ENCODE measurements at places on chromosomes 1 and 21. TPM values are rescaled to one million over a fixed set of nuclear protein-coding genes. Genes with fewer than 3 reads are reported as not detected.

DNA sequence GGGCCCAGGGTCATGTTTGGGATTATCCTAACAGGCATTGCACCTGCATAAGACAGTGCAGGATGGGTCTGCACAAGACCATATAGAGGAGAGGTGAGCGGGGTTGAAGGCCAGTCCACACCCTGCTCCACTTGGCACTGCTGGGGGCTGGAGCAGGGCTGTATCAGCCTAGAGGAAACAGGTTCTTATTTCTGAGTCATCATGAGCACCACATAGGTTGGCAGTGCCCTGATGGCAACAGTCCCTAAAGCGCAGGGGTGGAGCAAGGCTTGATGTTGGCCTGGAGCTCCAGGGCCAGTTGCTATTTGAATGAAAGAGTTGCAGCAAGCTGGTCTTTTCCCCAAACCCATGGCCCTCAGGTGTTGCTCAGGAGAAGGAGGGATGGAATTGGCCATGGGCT lies 29.8 kb upstream of the BMP8B start:
- no peak for DNase-seq

DNA sequence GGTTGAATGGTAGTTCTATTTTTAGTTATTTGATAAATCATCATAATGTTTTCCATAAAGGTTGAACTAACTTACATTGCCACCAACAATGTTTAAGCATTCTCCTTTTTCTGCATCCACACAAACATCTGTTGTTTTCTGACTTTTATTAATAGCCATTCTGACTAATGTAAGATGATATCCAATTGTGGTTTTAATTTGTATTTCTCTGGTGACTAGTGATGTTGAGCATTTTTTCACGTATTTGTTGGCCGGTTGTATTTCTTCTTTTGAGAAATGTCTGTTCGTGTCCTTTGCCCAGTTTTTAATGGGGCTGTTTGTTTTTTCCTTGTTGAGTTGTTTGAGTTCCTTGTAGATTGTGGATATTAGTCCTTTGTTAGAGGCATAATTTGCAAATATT lies 24.6 kb upstream of the SLC35F3 start:
- no peak for DNase-seq

- DNase-seq = no peak
These were observed 289.5 kb downstream of the KIF26B start for GRCh38 chr1:245444147-245444828.

DNA sequence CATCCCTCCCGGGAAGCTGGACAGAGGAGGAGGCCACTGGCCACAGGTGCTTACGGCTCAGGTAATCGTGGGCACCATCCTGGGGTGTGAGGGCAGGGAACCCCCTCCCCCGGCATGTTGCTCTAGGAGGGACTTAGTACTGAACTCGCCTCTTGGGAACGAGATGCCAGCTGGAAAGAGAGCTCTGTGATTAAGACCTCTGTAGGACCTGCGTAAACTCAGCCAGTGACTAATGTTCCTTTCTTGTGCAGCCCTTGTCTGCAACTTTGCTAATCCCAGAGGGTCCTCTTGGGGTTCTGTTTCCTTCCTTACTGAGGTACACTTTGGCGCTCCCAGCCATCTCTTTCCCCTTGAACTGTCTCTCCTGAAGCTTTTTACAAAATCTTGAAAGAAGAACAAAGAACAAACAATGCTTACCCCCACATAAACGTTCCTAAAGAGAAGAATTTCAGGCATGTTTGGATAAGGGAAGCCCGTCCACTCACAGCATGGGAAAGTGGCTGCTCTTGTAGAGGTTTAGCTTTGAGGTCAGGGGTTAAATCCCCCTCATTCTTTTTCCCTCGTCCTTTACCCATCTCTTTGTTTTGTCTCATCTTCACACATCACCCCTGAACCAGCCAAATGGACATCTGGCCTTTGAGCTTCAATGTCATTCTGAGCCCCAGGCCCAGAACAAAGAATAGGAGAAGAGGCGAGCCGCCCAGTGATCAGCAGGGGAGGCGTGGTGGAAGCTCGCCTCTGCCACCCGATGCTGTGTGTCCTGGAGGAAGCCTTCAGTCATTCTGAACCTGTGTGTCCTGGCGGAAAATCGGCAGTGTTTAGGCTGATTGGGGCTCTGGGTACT lies 37.4 kb downstream of the CITED4 start:
- no peak for DNase-seq

DNA sequence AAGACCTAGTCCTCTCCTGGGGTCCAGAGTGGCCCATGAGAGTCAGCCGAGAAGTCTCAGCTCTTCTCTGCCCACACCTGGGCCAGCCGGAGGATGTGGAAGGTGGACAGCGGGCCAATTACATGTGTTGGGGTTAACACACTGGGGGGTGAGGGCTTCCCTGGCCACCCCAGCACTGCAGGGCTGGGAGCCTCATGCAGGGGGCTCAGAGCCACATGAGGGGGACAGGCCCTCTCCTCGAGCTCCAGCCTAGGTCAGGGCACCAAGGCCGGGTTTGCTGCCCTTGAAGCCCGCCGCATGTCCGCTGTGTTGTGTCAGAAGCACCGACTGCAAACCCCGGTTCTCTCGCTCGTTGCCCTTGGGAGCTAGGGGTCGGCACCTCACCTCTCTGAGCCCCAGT lies 30.5 kb downstream of the LHX4 start:
- DNase-seq = no peak

- DNase-seq = no peak
These were observed 87.6 kb downstream of the PSMG1 start for GRCh38 chr21:39095681-39096080.

GRCh38 chr1:183051546-183051945 lies 28.3 kb downstream of the LAMC1 start:
- no peak for DNase-seq

DNA sequence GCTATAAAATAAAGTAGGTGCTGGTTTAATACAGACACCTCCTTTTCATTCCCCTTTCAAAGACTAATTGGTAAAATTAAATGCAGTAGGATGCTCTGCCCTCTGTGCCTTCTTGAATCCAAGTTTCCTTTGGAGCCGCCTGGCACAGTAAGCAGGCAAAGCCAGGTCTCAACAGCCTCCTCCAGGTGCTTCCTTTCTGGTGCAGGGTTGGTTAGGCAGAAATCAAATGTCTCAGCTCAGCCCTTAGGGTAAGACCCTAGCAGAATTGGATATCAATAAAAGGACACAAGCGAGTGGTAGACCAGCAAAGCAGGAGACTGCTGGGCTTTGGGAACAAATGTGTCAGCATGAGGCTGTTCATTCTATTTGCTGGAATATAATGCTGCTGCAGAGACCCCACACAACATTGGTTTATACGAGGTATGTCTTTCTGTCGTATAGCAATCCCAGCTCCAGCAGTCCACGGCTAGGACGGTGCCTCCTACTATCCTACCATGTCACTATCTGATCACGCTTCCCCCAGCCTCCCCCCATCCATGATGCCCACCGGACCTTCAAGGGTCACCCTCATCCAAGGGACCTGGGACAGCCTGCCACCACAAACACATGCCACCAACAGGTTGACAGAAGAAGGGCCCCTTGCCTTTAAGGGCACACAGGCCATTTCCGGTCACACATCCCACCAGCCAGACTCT lies 58.4 kb downstream of the CAPN2 start:
- no peak for DNase-seq

DNA sequence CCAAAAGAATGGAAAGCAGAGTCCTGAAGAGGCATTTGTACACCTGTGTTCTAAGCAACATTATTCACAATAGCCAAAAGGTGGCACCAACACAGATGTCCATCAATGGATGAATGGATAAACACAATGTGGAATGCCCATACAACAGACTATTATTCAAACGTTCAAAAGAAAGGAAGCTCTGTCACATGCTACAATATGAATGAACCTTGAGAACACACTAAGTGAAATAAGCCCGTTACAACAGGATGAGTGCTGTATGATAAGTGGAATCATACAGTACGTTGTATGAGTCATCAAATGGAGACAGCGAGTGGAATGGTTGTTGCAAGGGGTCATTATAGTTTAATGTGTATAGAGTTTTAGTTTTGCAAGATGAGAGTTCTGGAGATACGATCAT lies 80.1 kb downstream of the SH3BGR start:
- no peak for DNase-seq

Gene CFHR3
- total RNA-seq = not detected

Gene SPATA45
- total RNA-seq = 3.2 TPM

Gene AIRE
- 0.55 TPM for total RNA-seq

Gene FAM72B
- total RNA-seq = 4.9 TPM

Gene ANKRD65
- total RNA-seq = 14.7 TPM

Gene ASCL5
- total RNA-seq = 0.24 TPM

Gene HCN3
- 3.5 TPM for total RNA-seq

Measured in testis (tissue), 5 donors.